ENCODE measurements at places on chromosomes 16 and 17. TPM values are rescaled to one million over a fixed set of nuclear protein-coding genes. Genes with fewer than 3 reads are reported as not detected.

DNA sequence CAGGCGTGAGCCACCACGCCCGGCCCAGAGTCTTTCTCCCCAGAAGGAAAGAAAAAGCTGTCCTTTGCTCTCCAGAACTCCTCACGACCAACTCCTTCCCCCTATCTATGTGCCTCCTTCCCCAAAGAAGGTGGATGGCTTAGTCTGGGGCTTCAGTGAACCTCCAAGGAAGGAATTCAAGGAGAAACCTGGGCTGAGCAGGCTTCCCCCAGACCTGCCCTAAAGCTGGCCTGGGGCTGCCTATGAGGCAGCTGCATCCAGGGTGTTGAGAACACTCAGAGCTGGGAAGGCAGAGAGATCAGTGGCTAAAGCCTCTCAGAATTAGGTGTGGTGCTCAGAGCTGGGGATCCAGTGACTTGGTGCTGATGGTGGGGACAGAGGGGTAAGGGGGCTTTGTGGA lies 3.8 kb downstream of the ACSF2 start:
- no peak for DNase-seq

GRCh38 chr16:53817812-53818550 lies 114.0 kb downstream of the FTO start:
- no peak for DNase-seq

GRCh38 chr16:85606904-85607303 lies 6.2 kb upstream of the GSE1 start:
- DNase-seq = no peak

- DNase-seq = no peak
Measured at GRCh38 chr16:55242667-55243066, 81.3 kb upstream of the IRX6 start.

Gene SPATA32
- total RNA-seq = not detected

Gene NME4
- total RNA-seq = 105 TPM

Gene BAIAP3
- 2.6 TPM for total RNA-seq

All from mucosa of gallbladder (tissue), 1 donor.